ENCODE measurements at places on chromosomes 3 and 15. TPM values are rescaled to one million over a fixed set of nuclear protein-coding genes. Genes with fewer than 3 reads are reported as not detected.

WDR93 gene
- total RNA-seq: not detected

NR2E3 gene
- total RNA-seq: not detected

RAB8B gene
- total RNA-seq: 147 TPM

TRAT1 gene
- total RNA-seq: 22.5 TPM

KIF9 gene
- 2.7 TPM for total RNA-seq

ZCWPW2 gene
- 0.39 TPM for total RNA-seq

SEMA3G gene
- total RNA-seq: not detected

GRK7 gene
- not detected for total RNA-seq

SOX14 gene
- total RNA-seq: not detected

IL17RD gene
- 0.05 TPM for total RNA-seq

ZNF80 gene
- 0.23 TPM for total RNA-seq

SAMMSON gene
- total RNA-seq: not detected

CHRFAM7A gene
- total RNA-seq: not detected

MASP1 gene
- not detected for total RNA-seq

ABI3BP gene
- total RNA-seq: not detected

PLA2G4E gene
- total RNA-seq: not detected

CELSR3 gene
- 8.1 TPM for total RNA-seq

SGO1 gene
- total RNA-seq: 39.2 TPM

RHOV gene
- 0.25 TPM for total RNA-seq

COL6A5 gene
- not detected for total RNA-seq

STAB1 gene
- total RNA-seq: 0.09 TPM

HTR3E gene
- not detected for total RNA-seq

All from activated CD4-positive, alpha-beta T cell treated with anti-CD3 and anti-CD28 coated beads for 36 hours (primary cell).